ENCODE measurements at places on chromosomes 13 and 19. TPM values are rescaled to one million over a fixed set of nuclear protein-coding genes. Genes with fewer than 3 reads are reported as not detected.

DNA sequence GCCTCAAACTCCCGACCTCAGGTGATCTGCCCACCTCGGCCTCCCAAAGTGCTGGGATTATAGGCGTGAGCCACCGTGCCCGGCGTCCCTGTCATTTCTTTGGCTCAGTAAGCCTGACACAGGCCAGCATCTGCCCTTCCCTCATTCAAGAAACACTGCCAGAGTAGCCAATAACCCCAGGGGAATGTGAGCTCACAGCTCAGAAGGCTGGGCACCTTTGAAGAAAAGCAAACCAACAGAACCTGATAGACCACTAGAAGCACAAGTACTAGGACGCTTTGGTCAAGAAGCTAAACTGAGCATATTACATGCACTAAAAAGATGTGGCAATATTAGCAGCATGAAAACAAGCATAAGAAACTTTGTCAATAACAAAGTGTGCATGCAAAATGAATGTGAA, 14.2 kb downstream of the SIGLEC5 start:
- no peak for DNase-seq

ETV2 gene
- total RNA-seq = 0.09 TPM

SAFB2 gene
- 47.5 TPM for total RNA-seq

DNA sequence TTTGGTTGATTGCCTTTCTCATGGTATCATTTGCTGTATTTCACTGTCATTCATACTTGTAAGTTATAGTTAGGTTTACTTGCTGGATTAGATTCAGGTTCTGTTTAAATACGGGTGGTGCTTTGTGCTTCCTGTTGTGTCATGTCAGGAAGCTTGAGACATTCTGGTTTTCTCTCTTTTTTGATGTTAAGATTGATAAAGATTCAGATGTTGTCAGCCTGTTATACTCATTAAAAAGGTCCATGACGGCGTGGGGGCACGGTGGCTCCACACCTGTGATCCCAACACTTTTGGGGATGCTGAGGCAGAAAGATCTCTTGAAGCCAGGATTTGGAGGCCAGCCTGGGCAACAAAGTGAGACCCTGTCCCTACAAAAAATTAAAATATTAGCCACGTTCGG, 45.7 kb downstream of the NAA16 start:
- peak; percentile 27 for DNase-seq
